ENCODE measurements at places on chromosomes 4 and X.

GRCh38 chr4:129532573-129532972 lies 436.6 kb downstream of the C4orf33 start:
- no peak for ATAC-seq

GRCh38 chrX:151899622-151900021 lies 13.1 kb upstream of the MAGEA4 start:
- ATAC-seq: no peak

DNA sequence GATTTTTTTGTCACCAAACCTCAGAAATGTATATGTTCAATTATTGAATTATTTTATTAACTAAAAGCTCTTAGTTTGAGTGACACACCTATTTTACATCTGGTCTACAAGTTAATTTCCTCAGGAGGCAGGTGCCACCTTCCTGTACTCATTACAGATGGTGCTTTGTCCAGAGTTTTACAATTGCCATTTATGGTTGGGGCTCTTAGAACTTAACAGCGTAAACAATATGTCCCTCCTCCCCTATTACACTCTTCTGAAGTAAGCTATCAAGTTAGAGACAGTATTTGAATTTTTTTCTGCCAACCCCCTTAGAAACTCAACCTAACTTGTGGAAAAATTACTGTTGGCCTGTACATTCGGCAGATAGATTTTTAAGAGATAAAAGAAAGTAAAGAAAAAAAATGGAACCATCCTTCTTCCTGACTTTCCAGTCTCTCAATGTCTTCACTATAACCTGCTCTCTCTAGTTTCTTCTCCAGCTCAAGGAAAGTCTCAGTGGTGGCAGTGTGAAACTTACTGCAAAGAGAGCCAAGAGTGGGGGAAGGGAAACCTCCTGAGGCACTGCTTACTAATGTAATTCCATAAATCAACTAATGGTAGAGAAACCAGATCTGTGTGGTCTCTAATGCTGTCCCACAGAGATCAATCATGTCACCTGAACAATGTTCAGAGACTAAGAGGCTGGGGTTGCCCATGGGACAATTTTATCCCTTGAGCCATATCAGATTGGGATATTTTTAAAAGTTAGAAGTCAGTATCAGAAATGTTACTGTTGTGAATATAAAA lies 7.8 kb downstream of the CXXC4 start:
- no peak for ATAC-seq

DNA sequence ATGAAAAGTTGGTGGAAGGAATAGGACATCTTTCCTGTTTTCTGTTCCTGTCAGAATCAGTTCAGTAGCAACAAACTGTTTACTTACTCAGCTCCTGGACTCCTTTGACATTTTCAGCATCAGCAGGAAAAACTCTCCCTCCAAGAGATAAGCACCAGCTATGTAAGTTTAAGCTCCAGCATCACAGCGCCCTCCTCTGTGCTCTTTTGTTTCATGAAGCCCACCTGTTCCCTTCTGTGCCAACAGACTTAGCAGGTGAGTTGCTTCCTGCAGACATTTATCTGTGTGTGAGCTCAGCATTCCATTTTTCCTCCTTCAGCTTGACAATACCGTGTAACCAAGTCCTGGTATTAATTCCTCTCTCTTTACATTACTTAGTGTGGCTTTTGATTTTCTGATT lies 644.1 kb upstream of the AGA start:
- no peak for ATAC-seq

- ATAC-seq: no peak
Observed at GRCh38 chr4:121742794-121743193, 22.2 kb downstream of the SMIM43 start.

- ATAC-seq: no peak
Observed at GRCh38 chr4:106695501-106696262, 327.1 kb upstream of the GIMD1 start.

- ATAC-seq: no peak
Observed at GRCh38 chr4:87677731-87678130, 27.7 kb downstream of the DMP1 start.

- no peak for ATAC-seq
Observed at GRCh38 chrX:101163166-101163565, 56.4 kb upstream of the DRP2 start.

DNA sequence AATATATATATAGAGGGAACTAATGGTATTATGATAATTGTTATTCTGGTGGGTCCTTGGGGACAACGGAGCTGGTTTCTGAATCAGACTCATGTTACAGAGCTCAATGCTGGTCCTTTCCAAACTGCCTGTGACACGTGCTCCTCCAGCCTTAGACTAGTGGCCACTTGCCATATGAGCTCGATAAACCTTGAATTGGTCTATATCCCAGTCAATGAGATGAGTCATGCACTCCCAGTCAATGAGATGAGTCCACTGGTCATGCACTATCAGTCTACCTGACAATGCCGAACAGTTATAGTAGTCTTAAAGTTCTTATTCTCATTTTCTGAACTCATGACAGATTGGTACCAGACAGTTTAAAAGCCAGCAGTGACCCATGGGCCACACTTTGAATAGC lies 325.2 kb downstream of the LDB2 start:
- no peak for ATAC-seq

- ATAC-seq: no peak
Observed at GRCh38 chr4:185502386-185502785, 30.9 kb upstream of the CCDC110 start.

DNA sequence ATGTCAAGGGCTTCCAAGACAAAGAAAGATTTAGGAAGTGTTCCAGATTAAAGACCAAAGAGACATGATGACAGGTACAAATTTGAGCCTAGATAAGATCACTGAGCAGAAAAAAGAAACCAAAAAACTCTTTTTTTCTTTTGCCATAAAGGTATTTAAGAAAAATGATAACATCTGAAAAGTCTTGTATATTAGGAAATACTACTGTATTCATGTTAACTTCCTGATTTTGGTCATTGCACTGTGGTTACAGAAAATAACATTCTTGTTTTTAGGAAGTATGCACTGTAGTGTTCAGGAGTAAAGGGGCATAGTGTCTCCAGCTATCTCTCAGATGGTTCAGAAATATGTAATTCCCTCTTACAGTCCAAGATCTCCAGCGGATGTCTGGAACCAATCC lies 37.1 kb downstream of the RWDD4 start:
- ATAC-seq: no peak

GRCh38 chr4:38385093-38386004 lies 278.6 kb upstream of the KLF3 start:
- ATAC-seq: no peak
